ENCODE measurements at places on chromosomes 1 and 21. TPM values are rescaled to one million over a fixed set of nuclear protein-coding genes. Genes with fewer than 3 reads are reported as not detected.

Gene GRHL3
- not detected for total RNA-seq

Gene SLC44A3
- total RNA-seq, result 3.1 TPM

Gene OR2L3
- total RNA-seq, result not detected

Gene IL23R
- not detected for total RNA-seq

Gene ITLN1
- total RNA-seq, result not detected

Gene OLIG2
- not detected for total RNA-seq

Gene SYT11
- 50.8 TPM for total RNA-seq

Data from smooth muscle cell of trachea (primary cell).